ENCODE measurements at places on chromosomes 5 and 9. TPM values are rescaled to one million over a fixed set of nuclear protein-coding genes. Genes with fewer than 3 reads are reported as not detected.

DNA sequence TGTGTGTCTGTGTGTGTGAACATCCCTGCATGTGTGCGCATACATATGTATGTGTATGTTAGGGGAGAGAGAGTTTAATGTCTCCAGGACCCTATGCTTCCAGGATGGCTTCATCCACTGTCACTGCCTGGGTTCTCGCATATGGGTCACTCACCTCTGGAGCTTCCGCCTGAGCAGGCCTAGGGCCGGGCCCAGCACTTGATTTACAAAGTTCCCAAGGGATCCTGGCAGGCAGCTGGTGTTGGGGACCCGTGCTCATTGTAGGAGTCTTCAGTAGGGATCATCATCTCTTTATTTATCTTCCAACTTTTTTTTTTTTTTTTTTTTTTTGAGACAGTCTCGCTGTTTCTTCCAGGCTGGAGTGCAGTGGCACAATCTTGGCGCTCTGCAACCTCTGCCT is 13.0 kb downstream of the TBC1D13 start:
- DNase-seq = no peak

DNA sequence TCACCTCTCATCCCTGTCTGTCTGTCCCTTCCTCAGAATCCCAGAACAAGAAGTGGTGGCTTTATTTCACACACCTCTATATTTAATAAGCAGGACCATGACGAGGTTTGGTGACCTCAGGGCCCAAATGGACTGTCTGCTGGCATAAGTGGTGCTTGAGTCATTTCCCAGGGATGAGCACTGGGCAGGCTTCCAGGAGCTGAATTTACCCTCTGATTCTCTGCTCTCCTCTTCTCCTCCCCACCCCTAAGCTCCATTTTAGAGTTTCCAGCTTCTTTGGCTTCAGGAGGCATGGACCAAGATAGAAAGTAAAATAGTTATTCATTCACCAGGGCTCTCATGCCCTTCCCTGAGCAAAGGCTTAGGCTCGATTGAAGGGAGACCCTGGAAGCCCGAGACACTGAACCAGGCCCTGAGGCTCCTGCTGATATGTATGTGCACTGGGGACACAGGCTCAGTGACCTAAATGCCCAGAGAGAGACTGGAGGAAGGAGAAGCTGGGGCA is 69.1 kb downstream of the PPARGC1B start:
- DNase-seq = peak; percentile 76

DNA sequence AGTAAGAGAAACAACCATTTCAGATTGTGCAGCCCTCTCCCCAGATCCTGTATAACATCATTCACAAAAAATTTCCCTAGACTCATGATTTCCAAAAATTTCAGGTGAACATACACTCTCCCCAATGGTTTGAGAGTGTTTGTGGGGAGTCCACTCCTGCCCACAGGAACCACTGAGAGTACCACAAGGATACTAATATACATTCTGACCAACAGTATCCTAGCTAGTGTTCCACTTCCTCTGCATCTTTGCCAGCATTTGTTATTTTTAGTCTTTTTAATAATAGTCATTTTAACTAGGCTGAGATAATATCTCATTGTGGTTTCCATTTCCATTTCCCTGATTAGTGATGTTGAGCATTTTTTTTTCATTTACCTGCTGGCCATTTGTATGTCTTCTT is 155.4 kb downstream of the DTWD2 start:
- DNase-seq = no peak

- no peak for DNase-seq
These were observed 2.9 kb downstream of the FAM13B start for GRCh38 chr5:138029944-138030343.

GRCh38 chr5:41735213-41735612 is 135.0 kb downstream of the OXCT1 start:
- no peak for DNase-seq

DNA sequence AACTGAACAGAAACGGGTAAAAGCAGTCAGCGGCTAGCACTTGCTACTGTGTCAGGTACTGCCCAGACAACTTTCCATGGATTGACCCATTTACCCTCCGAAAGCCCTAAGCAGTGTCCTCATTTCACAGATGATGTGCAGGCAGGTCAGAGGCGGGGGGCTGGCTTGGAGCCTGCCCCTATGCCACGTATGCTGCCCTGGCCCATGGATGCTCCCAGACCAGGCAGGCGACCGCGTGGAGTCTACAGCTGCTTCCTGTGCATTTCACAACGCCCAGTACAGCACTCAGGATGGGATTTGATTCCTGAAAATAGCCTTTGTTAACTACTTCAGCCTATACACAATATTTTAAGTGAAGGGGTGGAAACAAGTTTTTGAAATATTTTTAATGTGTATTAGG is 202.9 kb downstream of the NXNL2 start:
- DNase-seq = no peak

- peak; percentile 91 for DNase-seq
These were observed 15.8 kb upstream of the RAPGEF1 start for GRCh38 chr9:131755541-131756198.

GRCh38 chr9:88691811-88692210 is 156.8 kb downstream of the NXNL2 start:
- no peak for DNase-seq

GRCh38 chr5:131163276-131164119 is 1.6 kb downstream of the HINT1 start:
- peak; percentile 23 for DNase-seq

GRCh38 chr9:69919461-69920061 is 98.9 kb downstream of the CFAP95 start:
- DNase-seq = peak; percentile 51

DNA sequence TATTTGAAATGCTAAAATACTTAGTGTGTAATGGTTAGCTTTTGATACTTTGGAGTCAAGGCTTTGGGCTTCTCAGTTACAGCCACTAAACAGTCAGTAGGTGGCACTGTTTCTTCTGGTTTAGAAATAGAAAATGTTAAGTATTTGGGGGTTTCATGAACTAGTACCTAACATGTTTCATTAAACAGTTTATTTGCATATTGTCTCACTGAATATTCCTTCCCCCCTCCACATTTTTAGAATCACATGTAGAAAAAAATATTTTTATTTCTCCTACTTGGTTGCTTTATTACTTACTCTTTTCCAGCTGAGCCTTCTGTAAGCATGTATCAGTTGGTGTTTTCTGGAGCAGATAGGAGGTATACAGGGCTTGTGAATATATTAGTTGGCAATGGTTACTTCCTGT is 48.0 kb downstream of the IPO11 start:
- peak; percentile 17 for DNase-seq

DNA sequence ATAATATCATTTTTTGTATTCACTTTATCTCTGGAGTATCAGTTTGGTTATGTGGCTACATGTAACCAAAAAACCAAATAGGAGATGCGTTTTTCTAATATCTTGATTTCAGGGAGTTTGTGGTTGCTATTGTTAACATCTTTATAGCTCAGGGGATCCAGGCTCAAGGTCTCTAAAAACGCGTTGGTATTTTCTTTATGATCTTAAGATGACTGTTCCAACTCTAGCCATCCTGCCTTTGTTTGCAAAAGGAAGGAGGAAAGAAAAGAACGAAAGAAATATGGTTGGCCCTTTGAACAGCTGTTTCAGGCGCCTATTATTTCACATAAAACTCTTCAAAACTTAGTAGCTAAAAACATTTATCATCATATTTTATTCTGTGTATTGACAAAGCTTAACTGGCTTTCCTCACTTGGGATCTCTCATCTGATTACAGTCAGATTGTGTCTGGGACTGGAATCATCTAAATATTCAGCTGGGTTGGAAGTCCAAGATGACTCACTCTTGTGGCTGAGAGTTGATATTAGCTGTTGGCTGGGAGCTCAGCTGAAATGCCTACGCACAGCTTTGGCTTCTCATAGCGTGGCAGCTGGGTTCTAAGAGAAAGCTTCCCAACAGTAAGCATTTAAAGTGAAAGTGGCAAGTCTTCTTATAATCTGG is 60.1 kb downstream of the FAM174A start:
- peak; percentile 91 for DNase-seq

DNA sequence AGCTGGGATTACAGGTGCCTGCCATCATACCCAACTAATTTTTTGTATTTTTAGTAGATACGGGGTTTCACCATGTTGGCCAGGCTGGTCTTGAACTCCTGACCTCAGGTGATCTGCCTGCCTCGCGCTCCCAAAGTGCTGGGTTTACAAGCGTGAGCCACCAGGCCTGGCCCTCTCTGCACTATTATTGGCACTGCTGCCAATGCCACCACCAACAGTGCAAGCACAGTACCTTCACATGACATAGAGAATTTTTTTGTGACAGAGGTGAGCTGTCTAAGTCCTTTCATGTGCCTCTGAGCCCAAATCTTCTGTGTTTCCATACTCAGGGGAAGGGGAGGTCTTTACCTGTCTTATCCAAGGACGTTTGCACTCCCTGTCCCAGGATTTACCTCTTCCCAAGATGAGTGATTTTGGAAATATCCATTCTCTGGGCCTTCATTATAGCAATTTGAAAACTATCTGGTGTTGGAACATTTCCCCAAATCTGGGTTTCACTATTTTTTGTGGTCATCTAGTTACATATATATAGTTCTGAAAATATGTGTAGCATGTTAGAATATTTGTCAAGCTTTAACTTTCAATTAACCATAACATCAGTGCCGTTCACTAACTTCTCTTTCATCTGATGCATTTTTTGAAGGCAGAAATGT is 5.4 kb upstream of the CD180 start:
- DNase-seq = no peak

GRCh38 chr5:172972552-172972951 is 11.0 kb upstream of the ATP6V0E1 start:
- no peak for DNase-seq

- peak; percentile 7 for DNase-seq
These were observed 585.8 kb downstream of the TLE4 start for GRCh38 chr9:80157561-80157983.

DNA sequence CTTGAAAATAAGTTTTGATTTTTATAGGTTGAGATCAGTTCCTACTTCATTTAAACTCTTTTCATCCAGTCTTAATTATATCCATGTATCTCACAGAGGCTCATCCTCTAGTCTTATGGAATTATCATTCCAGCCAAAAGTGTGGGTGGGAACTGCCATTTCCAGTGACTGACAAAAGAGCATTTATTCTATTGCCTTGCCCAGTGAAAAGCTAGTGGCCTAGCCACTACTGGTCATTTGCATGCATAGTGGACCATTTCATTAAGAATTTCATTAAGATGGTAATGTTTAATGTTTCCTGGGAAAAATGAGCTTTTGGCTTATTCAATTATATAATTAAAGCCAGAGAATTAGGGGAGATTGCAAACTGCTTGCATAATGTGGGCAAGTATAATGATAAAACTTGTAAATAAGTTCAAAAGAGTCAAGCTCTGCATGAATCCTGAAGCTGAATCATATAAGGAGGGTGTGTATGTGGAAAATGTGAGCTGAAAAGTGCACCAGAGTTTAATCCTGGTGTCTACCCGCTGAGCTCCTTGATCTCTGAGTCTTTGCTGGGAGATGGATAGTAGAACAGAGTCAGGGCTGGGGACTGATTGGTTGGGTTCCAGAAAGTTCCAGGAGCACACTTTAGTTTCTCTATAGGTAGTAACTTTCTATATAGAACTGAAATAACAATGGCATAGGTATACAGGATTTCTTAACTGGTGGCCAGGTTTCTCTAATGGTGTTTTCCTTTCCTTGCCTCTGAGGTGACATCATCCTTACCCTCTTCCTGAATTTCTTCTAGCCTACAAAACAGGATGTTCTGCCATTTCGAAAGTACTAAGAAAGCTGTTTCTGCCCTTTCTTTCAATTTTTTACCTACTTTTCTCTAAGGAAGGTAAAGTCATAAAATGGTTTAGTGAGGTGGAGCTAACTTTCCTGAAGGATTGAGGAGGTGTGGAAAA is 78.5 kb downstream of the KIF4B start:
- DNase-seq = no peak

- peak; percentile 69 for DNase-seq
These were observed 195.5 kb downstream of the SNCAIP start for GRCh38 chr5:122507581-122507980.

GRCh38 chr9:131630205-131630831 is 85.0 kb downstream of the PRRT1B start:
- no peak for DNase-seq

GRCh38 chr9:132732326-132733259 is 62.3 kb downstream of the GTF3C4 start:
- DNase-seq = no peak

DNA sequence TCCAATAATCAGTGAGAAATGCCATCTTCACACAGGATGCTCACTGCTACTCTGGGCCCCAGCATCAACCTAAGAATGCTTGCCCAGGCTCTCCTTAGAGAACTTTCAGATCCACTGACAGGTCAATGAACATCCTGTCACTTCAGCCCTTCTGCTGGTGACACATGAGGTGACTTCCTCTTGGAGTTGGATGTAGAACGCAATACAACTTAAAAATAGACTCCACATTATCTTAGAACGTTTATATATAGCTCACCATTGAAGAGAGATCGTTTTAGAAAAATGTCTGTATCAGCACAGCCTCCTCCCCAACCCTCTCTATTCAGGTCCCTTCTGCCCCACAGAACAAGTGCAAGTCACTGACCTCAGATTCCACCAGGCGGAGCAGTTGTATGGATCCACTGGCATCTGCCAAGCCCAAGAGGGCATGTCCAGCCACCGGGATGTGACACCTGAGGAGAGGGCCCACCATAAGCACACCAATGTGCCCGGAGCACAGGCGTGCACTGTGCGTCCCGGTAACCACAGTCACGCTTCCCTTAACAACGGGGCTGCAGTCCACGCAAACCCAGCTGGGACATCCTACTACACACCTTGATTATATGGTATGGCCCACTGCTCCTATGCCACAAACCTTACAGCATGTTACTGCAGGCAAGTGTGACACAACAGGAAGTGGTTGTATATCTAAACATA is 2.9 kb downstream of the DPH7 start:
- DNase-seq = no peak

DNA sequence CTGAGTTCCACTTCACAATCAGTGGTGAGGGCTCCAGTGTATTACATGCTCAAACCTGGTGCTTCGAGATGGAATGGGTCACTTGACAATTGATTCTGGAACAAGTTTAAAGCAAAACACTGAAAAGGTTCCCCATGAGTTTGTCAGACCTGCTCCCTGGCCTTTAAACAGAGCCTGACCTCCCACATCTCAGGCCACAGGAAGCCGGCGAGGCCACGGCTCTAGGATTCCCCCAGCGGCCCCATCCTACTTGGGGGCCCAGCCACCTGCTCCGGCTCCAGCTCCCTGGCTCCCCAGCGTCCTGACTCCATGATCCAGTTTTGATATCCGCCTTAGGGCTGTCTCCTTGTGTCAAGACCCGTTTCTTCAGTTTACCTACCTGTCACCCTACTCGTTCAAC is 62.0 kb downstream of the TTLL11 start:
- DNase-seq = no peak

DNA sequence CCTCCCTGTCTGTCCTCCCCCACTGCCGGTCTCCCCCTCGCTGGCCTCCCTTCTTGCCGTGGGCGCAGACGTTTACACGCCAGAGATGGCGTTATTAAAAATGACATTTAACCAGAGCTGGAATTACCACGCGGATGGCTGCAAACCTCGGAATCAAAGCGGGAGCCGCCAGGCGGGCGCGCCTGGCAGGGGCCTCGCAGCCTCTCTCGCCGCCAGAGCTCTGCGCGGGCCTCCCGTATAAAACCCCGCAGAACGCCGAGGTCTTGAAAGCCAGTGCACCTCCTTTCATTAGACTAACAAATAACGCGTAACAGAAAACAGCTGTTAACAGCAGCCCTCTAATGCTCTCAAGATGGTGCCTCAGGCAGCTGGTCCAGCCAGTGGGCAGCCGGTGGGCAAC is 10.2 kb downstream of the PRRX2 start:
- DNase-seq = no peak

The CHSY3 gene
- 0.21 TPM for total RNA-seq

The TUSC1 gene
- total RNA-seq = not detected

The SAXO1 gene
- not detected for total RNA-seq

The AHRR gene
- total RNA-seq = 15.3 TPM

The COL23A1 gene
- 21.7 TPM for total RNA-seq

The GAS1 gene
- 14.5 TPM for total RNA-seq

The SCGB3A1 gene
- total RNA-seq = not detected

The TXNDC15 gene
- total RNA-seq = 64.4 TPM

The FBP1 gene
- total RNA-seq = not detected

The IFNA13 gene
- not detected for total RNA-seq
